ENCODE measurements at places on chromosomes 13 and 19.

DNA sequence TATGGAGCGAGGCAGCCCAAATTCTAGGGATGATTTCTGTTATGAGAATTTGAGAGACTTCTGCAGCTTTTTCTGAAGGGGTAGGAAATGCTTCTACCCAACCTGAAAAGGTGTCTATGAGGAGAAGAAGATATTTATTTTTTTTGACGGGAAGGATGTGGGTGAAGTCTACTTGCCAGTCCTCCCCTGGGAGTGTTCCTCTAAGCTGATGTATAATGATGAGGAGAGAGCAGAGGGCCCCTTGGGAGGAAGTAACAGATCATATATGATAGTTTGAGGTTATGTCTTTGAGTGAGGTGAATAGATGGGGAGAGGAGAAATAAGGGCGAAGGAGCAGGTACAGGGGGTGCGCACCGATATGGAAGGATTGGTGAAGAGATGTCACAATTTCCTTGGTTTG lies 910.6 kb upstream of the SLITRK5 start:
- no peak for ATAC-seq

GRCh38 chr13:91136806-91137205 lies 210.7 kb upstream of the MIR17HG start:
- no peak for ATAC-seq

- ATAC-seq, result no peak
These were observed 873.8 kb downstream of the SLITRK6 start for GRCh38 chr13:84925443-84925842.

- no peak for ATAC-seq
These were observed 5.3 kb upstream of the ZNF613 start for GRCh38 chr19:51921949-51922348.

DNA sequence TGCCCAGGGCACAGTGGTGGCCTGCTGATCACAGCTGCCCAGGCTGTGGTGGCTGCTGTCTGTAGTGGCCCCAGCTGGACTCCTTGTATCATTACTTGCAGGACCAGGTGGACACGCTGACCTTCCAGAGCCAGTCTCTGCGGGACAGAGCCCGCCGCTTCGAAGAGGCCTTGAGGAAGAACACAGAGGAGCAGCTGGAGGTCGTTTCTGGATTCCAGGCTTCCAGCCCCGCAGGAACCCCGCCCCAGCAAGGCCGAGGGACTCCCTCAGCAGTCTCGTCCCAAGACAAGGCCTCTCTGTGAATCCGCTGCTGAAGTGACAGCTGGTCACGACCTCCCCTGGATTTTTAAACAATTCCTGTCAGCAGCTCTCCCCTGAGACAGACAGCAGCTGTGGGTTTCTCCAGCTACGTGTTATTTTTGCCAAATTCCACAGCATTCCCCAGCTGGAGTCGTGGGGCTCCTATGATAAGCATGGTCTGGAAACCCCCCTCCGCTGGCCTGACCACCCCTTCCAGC lies 98.3 kb downstream of the SLC7A1 start:
- peak; percentile 67 for ATAC-seq

GRCh38 chr13:112859817-112860190 lies 109.2 kb upstream of the MCF2L start:
- ATAC-seq, result peak; percentile 99

DNA sequence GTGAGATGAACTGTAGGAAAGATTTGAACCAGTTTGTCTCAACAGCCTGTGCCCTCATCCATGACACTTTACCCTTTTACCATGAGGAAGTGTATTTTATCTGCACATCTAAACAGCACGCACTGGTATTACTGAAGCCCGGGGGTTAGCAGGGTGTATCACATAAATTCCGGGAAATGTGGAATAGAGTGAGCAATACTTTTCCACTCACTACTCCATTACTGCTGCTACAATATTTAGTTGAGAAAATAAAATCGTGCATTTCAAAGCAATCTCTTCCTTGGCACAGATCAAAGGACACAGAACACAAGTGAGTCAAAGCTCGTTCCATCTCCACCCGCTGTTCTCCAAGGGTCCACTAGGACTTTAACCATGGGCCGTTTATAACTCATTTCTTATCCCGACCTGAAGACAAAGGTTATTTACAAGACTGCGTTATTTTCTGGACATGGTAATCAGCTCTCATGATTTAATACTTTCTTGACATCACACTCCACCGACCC lies 35.2 kb downstream of the STK24 start:
- no peak for ATAC-seq

GRCh38 chr19:2653710-2654707 lies 48.5 kb downstream of the GNG7 start:
- peak; percentile 76 for ATAC-seq

DNA sequence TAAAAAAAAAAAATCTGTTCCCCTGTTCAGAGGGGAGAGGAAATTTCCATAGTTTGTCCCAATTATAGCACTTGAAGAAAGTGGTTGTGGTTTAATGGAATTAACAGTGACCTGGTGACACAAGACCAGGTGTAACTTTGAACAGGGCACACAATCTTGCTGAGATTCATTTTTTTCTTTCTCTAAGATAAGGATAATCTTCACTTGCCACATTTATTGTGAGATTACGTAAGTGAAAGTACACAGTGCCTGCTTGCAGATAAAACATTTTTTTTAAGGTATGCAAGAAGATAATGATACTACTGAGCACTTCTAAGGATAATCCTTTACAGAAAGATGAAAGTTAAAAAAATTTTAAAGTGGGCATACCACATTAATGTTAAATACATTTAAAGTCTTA lies 448.1 kb downstream of the DIAPH3 start:
- ATAC-seq, result no peak

DNA sequence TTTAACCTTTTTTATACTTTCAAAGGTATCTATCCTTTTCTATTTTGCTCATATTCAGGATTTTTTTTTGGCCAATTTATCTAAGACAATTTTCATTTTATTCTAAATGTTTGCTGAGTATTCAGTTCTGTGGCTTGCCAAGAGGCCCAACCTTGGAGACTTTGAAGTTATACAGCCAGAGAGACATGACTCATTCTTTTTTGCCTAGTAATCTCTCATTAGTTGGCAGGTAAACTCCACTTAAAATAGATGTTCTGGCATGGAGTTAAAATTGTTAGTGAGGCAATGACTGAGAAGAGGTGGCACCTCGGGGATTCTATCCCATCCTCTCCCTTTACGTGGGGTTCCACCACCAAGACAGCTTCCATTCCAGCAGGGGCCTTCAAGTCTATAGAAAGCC lies 213.8 kb downstream of the KCTD12 start:
- ATAC-seq, result no peak

- ATAC-seq, result no peak
These were observed 222.9 kb downstream of the GGACT start for GRCh38 chr13:100365680-100366079.

DNA sequence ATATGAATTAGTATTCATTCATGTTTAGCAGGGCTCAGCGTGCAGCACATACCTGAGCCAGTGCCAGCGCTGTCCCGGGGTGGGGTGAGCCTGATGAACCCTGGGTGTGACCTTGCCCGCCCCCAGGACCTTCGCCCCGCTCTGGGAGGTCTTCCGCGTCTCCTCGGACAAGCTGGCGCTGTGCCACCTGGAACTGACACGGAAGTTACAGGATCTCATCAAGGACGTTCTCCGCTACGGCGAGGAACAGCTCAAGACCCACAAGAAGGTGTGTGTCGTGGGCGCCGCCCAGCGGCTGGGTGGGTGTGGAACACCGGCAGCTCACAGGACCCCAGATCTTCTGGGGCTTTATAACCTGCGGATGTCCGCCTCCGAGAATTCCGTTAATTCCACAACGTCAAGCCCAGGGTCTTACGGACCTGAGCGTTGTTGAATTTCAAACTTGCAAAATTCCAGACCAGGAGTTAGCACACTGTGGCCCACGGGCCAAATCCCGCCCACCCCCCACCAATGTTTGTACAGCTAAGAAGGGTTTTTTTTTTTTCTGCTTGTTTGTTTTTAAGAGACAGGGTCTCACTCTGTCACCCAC lies 15.4 kb downstream of the FCHO1 start:
- ATAC-seq, result peak; percentile 89

- ATAC-seq, result peak; percentile 33
These were observed 4.6 kb downstream of the MIDN start for GRCh38 chr19:1252821-1253513.

GRCh38 chr13:70178346-70178745 lies 70.1 kb upstream of the KLHL1 start:
- no peak for ATAC-seq
